ENCODE measurements at places on chromosomes 11 and 22.
A peak's percentile ranks its signal among the peaks of the same experiment; 100 is the strongest.

- DNase-seq = no peak
These were observed 95.0 kb downstream of the PDHX start for GRCh38 chr11:35011389-35011788.

- DNase-seq = no peak
These were observed 4.0 kb upstream of the ALX4 start for GRCh38 chr11:44313761-44314489.

GRCh38 chr11:8261291-8261690 is 2.4 kb downstream of the LMO1 start:
- no peak for DNase-seq

DNA sequence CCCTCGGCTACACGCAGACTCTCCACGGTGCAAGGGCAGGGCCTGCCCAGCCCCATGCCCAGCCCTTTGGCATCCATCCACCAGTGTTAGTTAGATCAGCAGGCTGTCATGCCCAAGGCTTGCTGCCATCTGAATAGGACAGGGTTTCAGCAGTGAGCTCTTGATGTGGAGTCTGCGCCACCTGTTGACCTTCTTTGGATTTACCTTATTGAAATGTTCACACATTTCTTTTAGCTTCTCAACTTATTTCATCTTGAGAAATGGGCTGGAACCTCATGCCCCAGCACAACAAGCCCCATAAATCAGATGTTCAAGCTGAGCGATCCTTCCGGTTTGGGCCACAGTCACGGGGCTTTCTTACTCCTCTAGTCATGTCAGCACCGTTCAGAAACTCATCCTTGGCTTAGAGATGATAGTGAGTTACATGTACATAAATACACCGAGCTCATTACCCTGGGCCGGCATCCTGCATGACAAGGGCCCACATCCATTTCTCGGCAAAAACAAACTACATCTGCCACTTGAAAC is 61.7 kb downstream of the PARVB start:
- peak; percentile 58 for DNase-seq

DNA sequence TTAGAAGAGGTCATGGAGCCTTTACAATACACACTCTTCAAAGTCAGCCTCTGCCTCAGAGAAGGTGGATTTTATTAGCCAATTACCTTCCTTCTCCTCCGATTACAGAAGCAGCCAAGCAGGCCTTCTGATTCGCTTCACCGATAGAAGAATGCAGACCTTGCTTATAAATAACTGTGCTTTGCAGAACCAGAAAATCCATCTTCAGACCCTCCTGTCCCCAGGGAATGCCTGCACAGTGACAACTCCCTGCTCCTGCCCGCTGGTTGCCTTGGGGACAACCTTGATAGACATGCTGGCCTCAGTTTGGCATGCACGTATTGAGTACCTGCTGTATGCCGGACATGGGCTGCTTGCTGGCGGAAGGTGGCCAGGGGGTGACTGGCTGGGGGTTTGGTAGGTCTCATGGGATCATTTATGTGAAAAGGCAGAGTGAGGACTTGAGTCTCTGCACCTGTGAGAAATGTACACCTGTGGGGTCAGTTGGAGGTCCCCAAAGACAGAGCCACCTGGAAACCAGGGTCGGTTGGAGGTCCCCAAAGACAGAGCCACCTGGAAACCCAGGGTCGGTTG is 1238.7 kb downstream of the BRD1 start:
- DNase-seq = no peak

GRCh38 chr22:48299124-48299523 is 1528.5 kb downstream of the BRD1 start:
- no peak for DNase-seq

DNA sequence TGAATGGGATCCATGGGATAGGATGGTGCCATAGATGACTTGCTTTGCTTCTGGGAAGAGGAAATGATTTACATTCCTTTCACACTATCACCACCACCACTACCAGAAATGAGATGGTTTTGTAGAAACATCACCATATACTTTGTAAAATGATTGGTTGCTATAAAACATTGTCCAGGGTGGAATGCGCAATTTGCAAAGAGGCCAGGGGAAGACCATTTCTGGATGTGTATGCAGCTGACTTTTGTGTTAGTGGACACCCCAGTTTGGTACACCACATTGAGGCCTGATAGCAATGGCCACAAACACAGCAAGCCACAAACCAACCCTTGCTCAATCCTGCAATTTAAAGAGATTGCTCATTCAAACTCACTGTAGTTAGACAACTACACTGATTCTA is 56.7 kb upstream of the RCN1 start:
- DNase-seq = no peak

- DNase-seq = no peak
These were observed 3.1 kb upstream of the VPREB1 start for GRCh38 chr22:22241554-22241898.

- no peak for DNase-seq
These were observed 52.2 kb downstream of the IGLL5 start for GRCh38 chr22:22939588-22940368.

DNA sequence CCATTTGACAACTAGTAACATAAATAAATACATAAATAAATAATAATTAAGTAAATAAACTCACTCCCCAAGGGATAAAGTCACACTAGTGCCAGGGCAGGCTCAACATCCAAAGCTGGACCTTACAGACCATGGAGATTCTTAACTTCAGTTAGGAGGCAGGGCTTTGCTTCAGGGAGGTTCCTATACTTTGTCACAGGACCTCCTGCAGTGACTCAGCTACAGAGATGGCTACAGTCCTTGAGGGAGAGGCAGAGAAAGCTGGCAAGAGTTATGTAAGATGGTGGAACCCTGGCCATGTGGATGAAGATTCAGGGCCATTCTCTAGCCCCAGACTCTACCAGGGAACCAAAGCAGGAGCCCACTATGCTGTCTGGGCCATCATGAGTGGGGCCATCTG is 74.1 kb upstream of the CADM1 start:
- no peak for DNase-seq

GRCh38 chr22:44151676-44152075 is 29.0 kb upstream of the PARVG start:
- DNase-seq = no peak

Data from WERI-Rb-1 (cell line).